Activated CD4-positive, alpha-beta T cell treated with anti-CD3 and anti-CD28 coated beads, Interleukin-2, amount 50 U/mL, for 16 hours (primary cell): ENCODE measurements at places on chromosomes 12 and 14.

GRCh38 chr14:74852922-74853530, 22.9 kb downstream of the PROX2 start:
- no peak for DNase-seq

GRCh38 chr12:87428701-87429277, 600.4 kb downstream of the C12orf50 start:
- no peak for DNase-seq

DNA sequence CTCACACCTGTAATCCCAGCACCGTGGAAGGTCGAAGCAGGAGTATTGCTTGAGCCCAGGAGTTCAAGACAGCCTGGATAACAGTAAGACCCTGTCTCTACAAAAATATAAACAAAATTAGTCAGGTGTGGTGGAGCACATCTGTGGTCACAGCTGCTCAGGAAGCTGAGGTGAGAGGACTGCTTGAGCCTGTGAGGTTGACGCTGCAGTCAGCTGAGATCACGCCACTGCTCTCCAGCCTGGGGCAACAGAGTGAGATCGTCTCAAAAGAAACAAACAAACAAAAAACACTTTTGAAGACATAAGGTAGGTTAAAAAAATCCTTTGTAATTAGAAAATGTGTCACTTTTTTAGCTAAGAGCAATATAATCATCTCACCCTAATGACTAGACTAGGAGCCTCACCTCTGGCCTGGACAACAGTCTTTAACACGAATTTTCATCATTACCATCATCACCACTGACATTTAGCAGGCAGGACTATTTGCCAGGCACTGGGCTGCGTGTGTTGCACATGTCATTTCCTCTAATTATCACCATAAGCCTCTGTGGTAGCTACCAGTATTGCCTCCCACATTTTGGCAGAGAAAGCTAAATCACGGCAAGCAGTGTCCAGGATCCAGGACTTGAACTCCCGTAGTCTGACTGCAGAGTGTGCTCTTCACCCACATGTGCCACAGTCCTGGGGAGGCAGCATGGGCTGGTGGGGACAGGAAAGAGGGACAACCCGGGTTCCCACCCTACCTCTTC, 4.6 kb upstream of the SYCP3 start:
- peak; percentile 8 for DNase-seq

DNA sequence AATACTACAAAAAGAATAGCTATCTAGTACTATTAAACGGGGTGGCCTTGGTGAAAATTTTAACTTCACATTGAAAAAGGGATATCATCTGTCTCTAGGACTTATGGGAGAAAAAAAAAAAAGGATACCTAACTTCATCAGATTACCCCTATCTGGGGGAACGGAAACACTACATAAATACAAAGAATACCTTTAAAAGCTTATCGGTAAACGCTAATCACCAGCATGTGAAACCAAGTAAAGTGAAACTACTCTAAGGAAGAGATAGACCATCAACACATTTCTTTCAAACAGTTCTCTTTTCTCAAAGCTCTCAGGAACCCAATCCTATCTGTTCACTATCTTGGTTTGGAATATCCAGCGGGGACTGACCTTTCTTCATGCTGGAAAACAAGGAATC, 3.5 kb downstream of the KICS2 start:
- no peak for DNase-seq

GRCh38 chr12:96015672-96016071, 19.5 kb upstream of the HAL start:
- DNase-seq = no peak

DNA sequence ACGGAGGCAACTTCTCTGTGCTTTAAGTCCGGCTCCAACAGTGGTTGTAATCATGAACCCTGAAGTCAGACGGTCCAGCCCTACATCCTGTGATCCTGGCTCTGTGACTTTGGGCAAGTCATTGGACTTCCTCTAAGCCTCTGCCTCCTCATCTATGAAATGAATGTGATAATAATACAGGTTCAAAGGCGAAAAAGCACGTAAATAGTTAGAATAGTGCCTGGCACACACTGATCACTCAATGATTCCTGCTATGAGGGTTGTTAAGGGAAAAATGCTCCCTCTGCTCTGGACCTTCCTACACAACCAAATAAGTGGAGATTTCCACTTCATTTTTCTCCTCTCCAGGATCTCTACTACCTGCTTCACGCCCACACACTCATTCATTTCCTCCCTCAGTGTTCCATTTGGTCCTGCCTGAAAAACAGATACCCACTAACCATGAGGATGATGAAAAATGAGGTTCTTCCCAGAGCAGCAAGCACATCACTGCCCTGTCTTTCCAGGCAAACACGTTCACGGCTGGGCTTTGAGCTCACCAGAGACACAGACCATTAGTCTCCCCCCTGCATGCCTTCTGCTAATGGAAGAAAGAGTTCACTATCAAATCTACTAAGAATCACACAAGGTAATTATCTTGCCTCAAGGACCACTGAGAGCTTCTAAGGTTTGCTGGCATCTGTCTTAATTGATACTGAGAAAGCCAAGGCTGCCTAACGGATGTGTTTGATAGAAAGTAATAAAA, 13.2 kb downstream of the NUAK1 start:
- no peak for DNase-seq

DNA sequence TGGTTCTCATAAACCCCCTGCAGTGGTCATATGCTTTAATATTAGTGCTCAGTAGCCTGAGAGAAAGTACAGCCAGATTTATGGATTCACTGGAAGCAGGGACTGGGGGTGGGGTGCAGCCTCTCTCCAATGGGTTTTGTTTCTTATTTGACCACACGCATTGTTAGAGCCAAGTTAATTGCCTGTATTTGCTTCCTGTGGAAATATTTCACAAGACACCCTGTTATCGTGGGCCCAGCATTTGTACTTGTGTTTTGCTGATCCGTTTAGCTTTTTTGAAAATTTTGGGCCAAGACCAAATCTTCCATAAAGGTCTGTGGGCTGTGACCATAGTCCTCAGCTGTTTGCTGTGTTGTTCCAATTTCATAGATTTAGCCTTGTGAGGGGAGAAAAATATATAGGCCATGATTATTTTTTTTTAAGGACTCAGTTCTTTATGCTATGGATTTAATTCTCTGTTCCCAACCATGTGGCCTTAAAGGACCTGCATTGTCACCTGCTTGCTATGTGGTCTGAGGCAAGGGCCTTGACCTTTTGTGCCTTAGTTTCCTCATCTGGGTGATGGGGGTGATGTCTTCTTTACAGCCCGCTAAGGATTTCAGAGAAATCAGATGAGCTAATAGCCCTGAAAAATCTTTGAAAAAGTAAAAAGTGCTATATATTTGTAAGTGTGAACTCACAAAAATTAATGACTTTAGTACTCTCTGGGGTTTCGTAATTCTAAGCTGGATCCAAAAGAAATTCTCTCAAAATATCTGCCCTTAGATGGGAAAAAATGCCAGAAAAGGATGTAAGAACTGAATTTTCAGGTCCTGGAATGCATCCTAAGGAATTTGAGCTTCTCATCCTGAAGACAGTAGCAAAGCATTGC, 370.2 kb downstream of the DPF3 start:
- no peak for DNase-seq

- no peak for DNase-seq
Observed at GRCh38 chr12:92108651-92109050, 37.0 kb downstream of the BTG1 start.

DNA sequence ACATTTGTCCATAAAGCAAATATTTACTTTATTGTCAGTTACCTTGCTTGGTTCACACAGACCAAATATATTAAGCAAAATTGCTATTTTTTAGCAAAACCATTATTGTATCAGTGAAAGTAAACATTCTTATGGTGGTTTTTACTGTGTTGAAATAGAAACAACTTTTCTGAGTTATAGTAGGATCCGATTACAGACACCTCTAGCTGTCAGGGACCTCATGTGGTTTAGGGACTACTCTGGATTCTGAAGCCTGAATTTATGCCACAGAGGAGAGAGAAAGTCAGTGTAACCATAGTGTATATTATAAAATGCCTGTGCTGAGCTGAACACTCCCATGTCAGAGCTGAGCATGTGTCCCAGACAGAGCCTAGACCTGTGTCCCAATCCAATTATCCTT, 287.5 kb downstream of the FLRT2 start:
- DNase-seq = no peak
